Stimulated activated naive B cell treated with anti-CD40 and anti-IgM and Interleukin-4, amounts not matched to agents 10 μg/mL and 1 μg/mL and 100 μg/mL, for 72 hours (primary cell): ENCODE measurements at places on chromosomes 1 and 21.
A peak's percentile ranks its signal among the peaks of the same experiment; 100 is the strongest.

GRCh38 chr1:6704746-6705145 lies 3.1 kb upstream of the DNAJC11 start:
- DNase-seq: no peak

DNA sequence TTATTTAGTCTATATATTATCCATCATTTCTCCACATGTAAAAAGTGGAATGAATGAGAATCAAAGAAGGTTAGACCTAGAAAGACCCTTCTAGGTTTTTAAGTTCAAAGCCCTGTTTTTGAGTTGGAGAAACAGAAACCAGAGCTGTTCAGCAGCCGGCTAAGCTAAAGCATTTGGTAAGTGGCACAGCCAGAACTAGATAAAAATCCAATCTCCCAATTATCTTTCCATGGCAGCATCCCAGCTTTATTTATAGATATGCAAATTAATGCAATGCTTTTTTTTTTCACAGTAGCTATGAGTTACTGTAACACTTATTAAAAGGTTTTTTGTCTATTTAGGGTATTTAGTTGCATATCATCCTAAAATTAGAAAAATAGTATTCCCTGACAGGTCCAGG lies 85.1 kb downstream of the NIBAN1 start:
- DNase-seq: no peak

DNA sequence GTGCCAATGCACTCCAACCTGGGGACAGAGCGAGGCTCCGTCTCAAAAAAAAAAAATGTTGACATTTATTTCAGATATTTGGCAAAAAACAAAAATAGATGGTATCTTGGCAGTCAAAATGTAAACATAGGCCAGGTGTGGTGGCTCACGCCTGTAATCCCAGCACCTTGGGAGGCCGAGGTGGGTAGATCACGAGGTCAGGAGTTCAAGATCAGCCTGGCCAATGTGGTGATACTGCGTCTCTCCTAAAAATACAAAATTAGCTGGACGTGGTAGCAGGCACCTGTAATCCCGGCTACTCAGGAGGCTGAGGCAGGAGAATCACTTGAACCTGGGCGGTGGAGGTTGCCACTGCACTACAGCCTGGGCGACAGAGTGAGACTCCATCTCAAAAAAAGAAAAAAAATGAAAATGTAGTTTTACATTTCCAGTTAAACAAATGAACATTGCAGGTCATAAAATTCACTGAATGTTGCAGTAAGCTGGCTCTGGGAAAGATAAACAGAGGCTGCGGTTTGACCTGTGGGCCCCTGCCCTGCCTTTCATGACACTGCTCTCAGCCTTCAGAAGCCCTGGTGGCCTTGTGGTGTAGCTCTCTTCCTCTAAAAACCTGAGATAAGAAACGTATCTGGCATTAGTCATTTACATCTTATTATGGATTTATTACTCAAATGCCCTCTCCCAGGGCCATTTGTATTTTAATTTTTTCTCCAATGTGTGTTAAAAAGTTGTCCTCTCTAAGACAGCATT lies 12.2 kb upstream of the SLC44A3 start:
- DNase-seq: no peak

GRCh38 chr1:26945138-26945537 lies 15.1 kb downstream of the KDF1 start:
- no peak for DNase-seq

DNA sequence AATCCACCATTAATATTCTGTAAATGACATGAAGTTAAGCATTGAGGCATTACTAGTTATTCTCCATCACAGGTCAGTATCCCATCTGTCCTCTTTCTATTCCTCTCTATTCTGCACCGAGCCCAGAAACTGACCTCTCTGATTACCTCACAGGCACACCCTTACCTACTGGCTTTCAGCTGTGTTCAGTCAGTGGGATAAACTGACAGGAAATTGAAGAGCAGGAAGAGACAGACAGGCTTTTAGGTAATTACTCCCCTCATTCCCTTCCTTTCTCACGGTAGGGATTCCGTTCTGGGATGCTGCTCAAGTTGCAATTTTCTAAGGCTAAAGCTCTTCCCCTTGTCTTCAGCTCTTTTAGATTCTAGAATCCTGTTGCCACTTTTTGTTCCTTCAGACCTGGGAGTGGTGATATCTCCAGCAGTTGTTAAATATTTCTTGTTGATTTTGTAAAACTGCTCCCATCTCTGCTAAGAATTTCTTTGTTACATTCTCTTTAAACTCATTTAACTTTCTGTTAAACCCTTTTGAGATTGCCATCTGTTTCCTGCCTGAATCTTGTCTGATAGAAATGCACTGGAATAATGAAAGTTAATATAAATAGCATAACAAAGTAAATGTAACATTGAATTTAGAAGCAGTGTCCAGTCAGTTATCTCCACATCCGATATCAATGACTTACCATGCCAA lies 1063.4 kb downstream of the PLA2G4A start:
- DNase-seq: no peak

GRCh38 chr1:230746617-230747016 lies 571 bp upstream of the CAPN9 start:
- DNase-seq: no peak

- DNase-seq: no peak
Measured at GRCh38 chr1:19038732-19039131, 82.3 kb upstream of the IFFO2 start.

DNA sequence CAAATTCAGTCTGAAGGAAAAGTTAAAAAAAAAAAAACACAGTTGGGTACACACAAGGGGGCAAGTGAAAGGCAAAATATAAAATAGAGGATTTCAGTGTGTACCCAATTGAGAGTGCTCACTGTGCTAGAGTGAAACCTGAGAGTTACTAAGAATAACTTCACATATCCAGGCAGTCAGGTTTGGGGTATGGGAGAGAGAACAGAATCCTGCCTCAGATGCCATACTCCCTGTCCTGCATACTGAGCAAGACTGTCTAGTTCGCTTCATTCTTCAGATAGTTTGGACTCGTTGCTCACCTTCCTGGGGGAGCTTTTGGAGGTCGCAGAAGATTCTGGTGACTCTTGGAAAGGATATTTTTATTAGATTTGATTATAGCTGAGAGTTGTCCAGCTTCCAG lies 20.4 kb downstream of the CEP85 start:
- no peak for DNase-seq

DNA sequence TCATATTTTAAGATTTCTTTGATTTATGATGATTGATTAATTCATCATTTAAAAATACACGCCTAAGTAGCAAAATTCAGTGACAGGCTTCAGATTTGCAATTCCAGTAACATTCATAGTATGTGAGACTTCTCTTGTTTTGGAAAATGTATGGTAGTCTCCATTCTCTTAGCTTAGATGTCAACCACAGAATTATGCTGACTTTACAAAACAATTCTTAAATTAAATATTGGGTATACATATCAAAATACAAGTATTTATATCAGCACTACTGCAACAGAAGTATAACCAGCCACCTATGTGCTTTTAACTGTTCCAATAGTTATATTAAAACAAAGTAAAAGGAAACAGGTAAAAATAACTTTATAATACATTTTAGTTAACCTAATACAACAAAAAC lies 1328.6 kb upstream of the ADGRL2 start:
- DNase-seq: no peak

DNA sequence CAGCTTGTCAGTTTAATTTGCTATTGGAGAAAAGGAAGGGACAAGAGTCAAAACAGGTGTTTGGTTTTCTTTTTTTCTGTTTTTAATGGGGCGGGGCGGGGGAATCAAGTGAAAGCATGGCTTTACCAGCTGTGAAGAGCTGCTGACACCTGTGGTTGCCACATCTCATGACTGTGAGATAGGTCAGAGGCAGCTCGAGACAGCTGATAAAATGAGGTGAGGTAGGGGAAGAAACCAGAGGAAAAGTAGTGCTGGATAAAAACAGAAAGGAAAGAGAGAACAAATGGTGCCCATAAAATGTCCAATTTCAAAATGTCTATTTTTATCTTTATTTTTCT lies 272.3 kb downstream of the NEGR1 start:
- no peak for DNase-seq

DNA sequence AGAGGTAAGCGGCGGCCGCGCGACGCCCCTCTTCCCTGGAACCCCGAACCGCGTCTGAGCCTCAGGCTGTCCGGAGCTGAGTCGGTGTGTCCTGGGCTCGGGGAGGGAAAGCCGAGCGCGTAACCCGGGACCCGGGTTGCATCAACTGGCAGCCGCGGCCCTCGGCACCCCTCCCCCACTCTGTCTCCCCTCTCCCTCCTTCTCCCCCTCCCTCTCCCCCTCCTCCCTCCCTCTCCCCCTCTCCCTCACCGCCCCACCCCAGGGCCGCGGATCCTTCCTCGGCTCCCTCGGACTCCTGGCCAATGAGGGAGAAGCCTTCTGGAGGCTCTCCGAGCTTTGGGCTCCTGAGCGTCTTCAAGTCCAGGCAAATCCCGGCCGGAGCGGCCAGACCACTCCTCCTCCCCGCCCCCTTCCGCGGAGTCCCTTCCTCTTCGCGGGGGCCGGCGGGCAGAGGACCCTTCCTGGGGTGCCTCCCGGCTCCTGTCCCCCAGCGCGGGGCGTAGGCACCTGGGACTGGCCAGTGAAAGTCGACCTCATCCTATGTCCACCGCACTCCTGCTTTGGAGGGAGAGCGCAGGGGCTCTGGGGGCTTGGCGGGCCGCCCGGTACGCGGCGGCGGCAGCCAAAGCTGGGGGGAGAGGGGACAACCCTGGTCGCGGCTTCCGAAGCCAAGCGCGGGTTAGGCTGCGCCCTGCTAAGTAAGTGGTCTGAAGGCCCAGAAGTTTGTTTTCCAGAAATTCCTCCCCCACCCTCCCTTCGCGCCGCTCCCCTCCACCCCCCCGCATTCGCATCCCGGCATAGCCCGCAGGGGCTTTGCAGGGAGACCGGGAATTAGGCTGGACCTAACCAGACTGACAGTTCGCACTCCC lies 850 bp downstream of the SESN2 start:
- DNase-seq: no peak

DNA sequence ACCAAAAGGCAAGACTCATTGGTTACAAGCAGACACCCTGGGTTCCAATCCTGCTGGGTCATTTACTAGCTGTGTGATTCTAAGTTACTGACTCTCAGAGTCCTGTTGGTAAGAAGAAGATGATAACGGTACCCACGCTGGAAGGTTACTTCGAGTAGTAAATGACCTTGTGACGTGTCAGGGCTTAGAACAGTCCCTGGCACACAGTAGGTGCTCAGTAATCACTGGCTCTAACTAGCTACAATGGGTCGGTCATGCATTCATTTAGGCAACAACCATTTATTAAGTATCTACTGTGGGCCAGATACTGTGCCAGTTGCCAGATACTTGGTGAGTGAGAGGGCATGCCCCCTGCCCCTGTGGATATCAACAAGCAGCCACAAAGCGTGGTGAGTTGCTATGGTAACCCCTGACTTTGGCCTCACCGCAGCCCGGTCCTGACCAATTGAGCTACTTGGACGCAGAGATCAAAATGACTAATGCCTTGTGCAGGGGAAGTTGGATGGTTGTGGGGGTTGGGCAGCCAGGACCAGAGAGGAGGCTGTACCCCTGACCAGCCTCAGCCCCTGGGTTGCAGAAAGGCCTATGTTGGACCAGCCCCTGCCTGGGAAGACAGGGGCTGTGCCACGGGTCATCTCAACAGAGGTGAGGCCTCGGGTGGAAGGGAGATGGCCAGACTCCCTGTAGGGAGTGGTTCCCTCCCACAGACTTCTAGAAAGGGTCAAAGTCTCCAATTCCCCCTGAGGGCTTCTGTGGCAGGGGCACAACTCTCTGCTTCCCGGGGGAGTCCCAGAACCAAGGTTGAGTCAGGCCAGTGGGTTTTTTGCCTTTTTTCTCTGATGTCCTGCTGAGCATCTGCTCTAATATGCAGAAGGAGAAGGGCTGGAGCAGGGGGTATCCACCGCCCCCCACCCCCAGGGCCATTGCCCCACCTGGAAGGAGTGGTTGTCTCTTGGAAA lies 16.0 kb downstream of the DHRS3 start:
- peak; percentile 64 for DNase-seq

- no peak for DNase-seq
Measured at GRCh38 chr1:47751996-47752451, 245.2 kb downstream of the TRABD2B start.

- DNase-seq: no peak
Measured at GRCh38 chr1:204115116-204115515, 36.7 kb downstream of the ETNK2 start.

DNA sequence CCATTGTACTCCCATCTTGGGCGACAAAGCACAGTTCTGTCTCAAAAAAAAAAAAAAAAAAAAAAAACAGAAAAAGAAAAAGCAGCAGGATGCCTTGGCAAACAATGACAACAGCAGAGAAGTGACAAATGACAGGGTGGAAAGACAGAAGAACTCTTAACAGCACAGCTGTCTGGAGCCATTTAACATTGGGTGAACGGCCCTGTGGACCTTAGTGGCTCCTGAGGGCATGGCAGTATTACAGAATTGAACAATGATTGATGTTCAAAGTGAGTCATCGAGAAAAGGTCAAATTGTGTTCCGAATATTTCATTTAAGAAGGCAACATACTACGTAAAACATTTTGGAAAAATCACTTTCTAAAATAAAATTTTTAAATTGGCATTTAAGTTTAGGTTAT lies 30.0 kb downstream of the DNASE2B start:
- DNase-seq: no peak

GRCh38 chr21:37358397-37358796 lies 8.2 kb upstream of the DYRK1A start:
- no peak for DNase-seq

DNA sequence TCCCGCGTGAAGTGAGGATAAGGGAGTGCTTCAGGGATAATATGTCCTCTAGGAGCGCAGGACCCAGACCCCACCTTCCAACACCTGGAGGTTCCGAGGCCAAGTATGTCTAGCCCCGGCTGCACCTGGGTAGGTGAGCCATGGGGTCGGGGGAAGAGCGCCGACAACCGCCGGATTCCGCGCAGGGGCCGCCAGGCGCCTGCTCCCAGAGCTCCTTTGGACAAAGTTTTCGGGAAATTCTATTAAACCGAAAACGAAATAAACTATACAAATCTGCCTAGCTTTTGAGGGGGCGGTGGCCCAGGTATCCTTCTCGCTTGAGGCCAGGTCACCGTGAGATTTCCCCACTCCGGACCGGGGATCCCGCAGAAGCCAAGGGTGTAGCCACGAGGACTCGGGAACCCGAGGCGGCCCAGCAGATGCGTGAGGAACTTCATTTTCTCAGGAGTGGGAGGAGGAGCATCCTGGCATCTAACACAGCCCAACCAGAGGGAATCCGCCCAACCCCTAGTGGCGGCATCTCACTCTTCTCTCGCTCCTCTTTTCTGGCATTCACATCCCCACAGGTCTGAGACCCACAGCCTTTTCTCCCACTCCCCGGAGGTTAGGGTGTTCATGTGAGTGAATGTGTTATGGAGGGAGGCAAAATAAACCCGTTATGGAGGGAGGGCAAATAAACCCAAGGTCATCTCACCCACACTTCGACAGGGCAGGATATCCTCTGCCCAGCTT lies 2.3 kb upstream of the DMRTA2 start:
- DNase-seq: no peak

- DNase-seq: no peak
Measured at GRCh38 chr21:34129039-34129891, 55.9 kb downstream of the MRPS6 start.

- no peak for DNase-seq
Measured at GRCh38 chr21:42670884-42671283, 17.5 kb downstream of the PDE9A start.

- DNase-seq: peak; percentile 86
Measured at GRCh38 chr1:21293537-21294265, 3.4 kb upstream of the ECE1 start.

GRCh38 chr1:44881011-44881632 lies 38.1 kb upstream of the PTCH2 start:
- no peak for DNase-seq
